ENCODE measurements at places on chromosomes 5 and 9.
A peak's percentile ranks its signal among the peaks of the same experiment; 100 is the strongest.

GRCh38 chr5:74155501-74155900 is 485.0 kb downstream of the ENC1 start:
- no peak for DNase-seq

GRCh38 chr5:76274571-76274970 is 128.5 kb upstream of the IQGAP2 start:
- no peak for DNase-seq

GRCh38 chr5:83925321-83925954 is 204.8 kb upstream of the HAPLN1 start:
- DNase-seq, result no peak

- DNase-seq, result no peak
These were observed 784 bp upstream of the MSANTD3 start for GRCh38 chr9:100426189-100426529.

DNA sequence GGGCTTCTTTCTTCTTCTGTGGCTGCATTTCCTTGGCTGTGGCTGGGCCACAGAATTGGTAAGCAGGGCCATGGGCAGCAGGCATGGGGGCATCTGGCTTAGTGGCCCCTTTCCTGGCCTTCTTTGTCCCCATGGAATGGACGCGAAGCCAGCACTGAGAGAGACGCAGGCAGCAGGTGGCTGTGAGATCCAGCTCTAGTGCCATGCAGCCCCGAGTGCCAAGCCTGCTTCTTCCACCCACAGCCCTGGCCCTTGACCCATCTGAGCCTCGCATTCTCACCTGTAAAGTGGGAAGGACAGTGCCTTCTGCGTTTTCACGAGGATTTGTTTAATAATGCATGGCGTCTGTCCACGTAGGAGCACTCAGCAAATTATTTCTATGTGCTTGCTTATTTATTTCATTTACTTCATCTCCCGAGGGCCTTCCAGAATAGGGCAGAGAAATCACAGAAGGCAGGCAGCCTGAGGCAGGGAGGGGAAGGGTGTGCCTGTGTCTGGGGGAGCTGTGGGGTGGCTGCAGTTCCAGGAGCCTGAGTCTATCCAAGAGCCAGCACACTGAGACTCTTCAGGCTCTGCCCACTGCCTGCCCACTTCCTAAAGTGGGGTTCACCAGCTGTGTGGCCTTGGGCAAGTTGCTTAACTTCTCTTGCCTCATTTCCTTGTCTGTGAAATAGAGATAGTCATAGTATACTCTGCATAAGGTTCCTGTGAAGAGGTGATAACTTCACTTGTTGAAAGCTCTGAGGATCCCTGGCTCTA is 55.2 kb downstream of the NTNG2 start:
- peak; percentile 95 for DNase-seq

Data from GF-D8 (cell line).